ENCODE measurements at places on chromosomes 2 and 18.

DNA sequence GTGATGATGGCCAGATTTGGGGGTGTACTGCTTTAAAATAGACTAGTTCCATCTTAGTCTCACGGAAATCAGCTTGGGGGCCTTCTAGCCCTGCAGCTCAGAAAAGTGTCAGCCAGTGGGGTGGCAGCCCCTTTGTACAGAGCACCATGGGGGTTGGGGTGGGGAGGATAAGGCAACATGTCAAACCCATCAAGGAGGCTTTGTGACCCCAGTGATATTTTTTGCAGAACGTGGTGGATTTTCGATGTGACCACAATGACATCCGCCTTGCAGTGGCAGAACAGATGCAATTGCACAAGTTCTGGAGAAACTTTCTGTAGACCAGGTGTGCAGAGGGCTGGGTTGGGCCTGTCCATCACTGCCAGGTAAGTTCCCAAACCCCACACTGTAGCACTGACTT is 3.0 kb upstream of the CD8A start:
- DNase-seq, result no peak

GRCh38 chr2:43024515-43025011 is 201.8 kb downstream of the ZFP36L2 start:
- DNase-seq, result no peak

DNA sequence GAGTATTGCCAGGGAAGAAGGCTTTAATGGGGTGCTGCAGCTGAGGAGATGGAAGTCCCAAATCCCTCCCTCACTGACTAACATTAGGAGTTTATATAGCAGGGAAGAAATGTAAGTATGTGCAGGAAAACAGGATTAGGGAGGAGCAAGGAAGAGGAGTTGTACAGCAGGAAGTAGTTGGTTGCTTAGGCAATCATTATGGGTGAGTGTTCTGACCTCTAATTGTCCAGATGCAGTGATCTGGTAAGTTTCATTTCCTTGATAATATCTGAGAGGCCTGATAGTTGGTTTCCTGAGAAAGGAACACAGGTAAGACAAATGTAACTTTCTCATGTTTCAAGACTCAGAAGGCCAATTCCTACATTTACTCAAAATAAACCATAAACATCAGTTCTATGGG is 331.9 kb upstream of the GULP1 start:
- no peak for DNase-seq

GRCh38 chr2:169082995-169083394 is 13.6 kb downstream of the DHRS9 start:
- DNase-seq, result no peak

DNA sequence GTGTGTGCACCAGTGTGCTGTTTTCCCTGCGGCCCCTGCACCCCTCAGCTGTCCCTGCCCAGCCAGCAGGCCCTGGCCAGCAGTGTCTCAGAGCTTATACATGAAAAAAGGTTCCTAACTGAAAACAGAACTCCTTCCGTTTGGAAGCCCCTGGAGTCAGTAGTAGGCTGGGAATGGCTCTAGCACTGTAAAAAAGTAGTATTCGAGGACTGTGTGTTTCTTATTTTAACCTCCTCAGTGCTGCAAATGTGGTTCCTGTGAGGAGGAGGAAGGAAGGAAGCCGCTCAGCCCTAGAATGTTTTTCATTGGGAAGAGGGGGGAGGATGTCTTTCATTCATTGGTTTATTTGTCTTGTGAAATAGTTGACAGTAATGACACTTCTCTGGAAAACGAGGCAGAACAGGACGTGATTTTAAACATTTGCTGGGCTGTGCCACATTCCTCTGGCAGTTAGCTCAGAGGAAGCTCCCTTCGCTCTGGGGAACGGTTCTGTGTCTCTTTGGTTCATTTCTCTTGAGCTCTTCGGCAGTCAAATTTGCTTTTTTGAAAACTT is 103.5 kb downstream of the SPTBN1 start:
- DNase-seq, result no peak

DNA sequence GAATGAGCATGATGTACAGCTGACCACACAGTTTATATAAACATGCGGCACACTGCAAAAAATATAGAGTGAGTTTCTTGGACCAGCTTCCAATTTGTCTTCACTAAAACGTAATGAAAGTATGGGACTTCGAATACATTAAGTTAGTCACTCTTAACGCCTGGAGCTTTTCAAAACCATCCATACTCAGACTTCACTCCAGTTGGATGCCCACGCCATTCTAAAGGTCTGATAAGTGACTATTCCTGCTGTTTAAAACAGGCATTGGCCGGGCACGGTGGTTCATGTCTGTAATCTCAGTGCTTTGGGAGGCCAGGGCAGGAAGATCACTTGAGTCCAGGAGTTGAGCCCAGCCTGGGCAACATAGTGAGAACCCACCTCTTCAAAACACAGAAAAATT is 84.6 kb downstream of the MYL12B start:
- DNase-seq, result no peak

DNA sequence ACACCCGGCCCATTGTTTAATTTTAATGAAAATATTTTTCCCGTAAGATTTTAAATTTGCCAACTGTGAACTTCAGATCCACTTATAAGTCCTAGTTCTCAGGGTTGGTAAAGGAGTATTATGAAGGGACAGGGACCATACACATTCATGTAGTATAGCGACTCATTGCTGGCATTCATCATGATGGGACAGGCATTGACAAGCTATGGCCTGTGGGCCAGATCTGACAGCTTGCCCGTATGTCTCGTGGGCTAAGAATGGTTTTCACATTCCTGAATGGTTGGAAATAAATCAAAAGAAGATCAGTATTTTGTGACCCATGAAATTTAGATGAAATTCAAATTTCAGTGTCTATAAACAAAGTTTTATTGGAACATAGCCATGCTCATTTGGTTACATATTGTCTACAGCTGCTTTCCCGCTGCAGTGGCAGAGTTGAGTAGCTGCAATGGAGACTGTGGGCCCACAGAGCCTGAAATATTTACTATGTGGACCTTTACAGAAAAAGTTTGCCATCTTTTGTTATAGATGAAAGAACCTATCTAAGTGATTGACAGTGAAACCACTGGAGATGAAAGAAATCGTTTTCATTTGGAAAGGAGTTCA is 4.1 kb downstream of the RAPGEF4 start:
- DNase-seq, result no peak

DNA sequence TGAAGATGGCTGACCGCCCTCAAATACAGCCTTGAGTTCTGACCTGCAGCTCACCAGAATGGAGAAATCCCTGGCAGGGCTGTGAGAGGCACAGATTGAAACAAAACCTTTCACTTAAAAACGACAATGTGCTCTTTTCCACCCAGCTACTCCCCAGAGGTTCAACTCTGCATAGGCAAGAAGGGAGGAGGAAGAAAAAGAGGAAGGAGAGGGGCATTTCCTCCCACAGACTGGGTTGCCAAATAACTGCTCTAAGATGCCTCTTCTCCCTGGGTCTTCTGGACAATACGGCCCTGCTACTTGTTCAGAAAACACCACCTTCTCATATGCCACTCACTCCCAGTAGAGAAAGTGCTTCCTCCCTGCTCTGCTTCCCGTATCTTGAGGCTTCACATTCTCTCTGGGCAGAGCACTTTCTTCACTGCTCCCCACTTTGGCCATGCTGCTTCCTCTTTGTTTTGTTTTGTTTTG is 136.4 kb upstream of the SLC1A4 start:
- DNase-seq, result no peak

DNA sequence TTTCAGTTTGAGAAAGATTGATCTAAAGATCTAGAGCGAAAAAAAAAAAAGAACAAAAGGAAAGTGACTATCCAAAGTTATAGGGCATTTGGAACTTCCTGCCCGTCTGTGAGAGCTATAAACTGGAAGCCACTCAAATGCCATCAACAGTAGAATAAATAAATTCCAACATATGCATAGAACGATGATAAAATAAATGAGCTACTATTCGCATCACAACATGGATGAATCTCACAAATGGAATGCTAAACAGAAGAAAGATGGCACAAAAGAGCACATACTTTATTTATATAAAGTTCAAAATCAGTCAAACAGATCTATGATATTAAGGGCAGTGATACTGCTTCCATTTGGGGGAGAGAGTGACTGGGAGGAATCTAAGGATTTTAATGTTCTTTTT is 128.8 kb downstream of the TTC32 start:
- no peak for DNase-seq

DNA sequence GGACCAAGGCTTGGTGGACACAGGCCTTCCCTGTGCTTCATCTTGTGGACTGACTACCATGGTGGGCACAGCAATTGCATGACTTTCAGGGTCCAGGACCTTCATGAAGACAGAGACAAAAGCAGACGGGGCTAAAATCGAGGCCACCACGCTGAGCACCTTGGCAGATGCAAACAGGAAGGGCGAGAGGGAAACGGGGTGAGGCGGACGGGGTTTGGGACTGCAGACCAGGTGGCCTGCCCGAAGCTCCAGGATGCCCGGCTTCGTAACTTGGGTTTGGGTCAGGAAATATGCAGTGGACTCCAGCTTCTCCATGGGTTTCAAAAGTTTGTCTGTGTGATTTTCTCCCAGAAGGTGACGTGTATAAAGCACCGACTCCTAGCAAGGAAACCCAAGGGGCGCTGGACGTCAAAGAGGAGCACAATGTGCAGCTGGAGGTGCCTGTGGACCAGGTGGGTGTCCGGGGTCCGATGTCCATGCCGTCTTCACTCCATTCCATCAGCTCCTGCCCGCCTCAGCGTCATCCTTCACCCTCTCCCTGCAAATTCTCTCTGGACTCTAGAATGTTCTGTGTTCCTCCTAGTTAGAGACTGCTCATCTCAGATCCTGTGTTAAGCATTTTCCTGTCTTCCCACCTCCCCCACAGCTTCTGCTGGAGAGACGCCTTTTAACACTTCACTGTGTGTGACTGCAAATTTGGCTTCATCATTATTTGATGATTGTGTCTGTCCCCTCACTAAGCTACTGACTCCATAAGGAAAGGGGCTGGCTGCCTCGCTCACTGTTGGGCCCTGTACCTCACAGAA is 65.8 kb downstream of the DCDC2C start:
- no peak for DNase-seq

- DNase-seq, result no peak
These were observed 123.0 kb upstream of the SERPINE2 start for GRCh38 chr2:224162122-224162521.

GRCh38 chr2:72117029-72117428 is 30.6 kb downstream of the CYP26B1 start:
- DNase-seq, result no peak

DNA sequence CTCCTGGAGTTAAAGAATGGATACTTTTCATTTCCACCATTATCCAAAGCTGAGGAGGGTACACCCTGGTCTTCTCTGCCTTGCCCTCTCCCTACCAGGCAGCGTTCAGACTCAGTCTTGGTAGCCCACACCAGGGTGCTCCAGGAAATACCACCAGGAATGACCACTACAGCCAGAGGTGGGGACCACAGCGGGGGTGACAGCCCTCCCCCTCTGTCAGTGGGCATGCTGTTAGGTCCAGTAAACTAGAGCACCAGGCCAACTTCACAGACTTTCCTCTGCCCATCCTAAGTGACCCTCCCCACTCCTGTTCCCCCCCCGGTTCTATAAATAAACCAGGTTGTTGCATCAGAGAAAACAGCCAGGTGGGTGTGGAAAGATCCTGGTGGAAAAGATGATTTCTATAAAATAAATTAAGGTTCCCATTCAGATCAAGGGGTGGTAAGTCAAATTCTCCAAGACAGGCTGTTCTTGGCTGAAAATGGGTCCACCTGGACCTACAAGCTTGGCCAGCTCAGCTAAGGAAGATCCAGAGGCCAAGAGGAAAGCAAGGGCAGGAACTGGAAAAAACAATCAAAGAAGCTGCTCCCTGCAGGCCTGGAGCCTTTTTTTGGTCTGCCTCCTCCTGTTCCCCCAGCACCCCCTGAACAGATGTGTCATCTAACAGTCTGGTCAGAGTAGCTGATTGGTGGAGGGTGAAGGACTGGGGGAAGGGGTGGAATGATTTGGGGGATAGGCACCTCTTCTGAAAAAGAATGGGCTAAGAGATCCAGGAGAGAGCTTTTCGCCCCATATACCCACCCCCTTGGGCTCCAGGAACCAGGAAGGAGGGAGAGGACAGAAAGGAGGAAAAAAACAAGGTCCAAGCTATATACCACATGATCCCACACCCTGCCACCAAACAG is 2.3 kb downstream of the RAB11FIP5 start:
- DNase-seq, result no peak

- no peak for DNase-seq
These were observed 86.3 kb downstream of the NDUFA10 start for GRCh38 chr2:239938651-239939486.

GRCh38 chr2:179974761-179975160 is 32.3 kb downstream of the CWC22 start:
- no peak for DNase-seq

DNA sequence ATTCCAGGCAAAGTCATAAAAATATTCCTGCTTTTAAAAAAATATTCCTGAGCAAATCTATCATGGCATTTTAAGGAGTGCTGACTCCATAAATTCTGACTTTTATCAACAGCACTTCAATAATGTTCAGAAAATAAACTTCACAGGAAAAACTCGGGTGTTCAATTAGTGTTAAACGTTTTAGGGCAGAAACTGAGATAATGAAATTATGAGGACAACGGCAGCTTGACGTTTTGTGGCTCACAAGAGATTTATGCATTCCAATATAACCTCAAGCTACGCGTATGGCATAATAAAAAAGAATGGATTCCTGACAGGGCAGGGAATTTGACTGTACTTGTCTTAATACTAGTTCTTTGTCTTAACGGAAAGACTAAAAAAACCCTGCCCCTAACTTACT is 133.2 kb downstream of the ICOS start:
- DNase-seq, result no peak

GRCh38 chr2:107785756-107786155 is 40.9 kb upstream of the RGPD4 start:
- no peak for DNase-seq

DNA sequence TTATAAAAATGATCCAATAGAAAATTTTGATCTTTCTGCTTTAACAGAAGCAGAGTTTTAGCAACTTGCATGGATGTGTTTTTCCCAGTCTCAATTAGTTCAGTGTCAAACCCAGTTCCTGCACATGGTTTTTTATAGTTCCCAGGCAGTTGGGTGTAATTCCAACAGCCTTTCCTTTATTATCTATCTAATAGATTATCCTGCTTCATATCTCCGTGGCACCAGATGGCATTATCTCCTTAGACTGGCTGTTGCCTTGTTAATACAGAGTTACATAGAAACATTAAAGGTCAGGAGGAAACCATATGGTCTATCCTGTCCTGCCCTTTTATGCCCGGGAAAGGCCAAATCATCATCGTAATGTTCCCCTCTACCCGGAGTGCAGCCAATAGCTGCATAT is 400.9 kb upstream of the SMIM21 start:
- DNase-seq, result no peak

- no peak for DNase-seq
These were observed 34.1 kb downstream of the NFATC1 start for GRCh38 chr18:79429785-79430281.

GRCh38 chr2:52429740-52430139 is 1337.9 kb upstream of the CHAC2 start:
- DNase-seq, result no peak
